NCI-H82 (cell line): ENCODE measurements at places on chromosomes 12 and 14.

- DNase-seq = no peak
These were observed 14.3 kb downstream of the FOS start for GRCh38 chr14:75292886-75293285.

DNA sequence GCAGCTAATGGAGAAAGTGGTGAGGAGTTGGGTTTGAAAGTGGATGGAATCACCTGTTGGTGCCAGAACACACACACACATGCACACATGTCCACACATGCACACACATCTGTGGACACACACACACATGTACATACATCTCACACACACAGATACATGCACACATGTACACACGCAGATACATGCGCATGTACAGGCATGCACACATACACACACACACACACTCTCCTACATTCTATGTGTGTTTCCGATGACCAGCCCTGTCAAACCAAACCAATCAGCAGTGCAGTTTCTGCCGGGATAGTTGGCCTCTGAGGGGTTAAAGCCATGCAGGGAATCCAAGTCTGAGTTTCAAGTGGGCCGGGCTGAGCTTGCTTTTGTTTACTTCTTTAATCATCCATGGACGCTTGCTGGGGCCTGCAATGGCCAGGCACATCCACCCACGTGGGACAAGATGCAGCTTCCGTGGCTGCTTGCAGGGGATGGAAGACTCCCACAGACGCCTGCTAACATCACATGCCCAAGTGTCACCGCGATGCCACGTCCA is 52.5 kb downstream of the GALNT9 start:
- no peak for DNase-seq

DNA sequence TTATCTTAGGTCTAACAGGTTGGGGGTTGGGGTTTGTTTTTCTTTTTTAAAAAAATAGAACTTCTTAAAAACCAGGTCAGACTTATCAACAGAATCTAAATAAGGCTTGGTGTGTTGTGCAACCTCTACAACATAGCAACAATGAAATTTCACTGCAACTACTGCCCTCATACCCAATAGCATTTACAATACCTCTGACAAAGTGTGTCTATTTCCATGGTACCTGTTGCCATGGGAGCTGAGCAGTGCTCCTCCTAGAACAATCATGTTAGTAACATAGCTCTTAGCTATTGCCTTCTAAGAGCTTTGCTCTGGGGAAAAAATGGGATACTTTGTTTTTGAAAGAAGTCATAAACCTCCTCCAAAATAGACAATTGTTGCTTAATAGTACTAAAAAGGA is 103.3 kb upstream of the CCDC175 start:
- peak; percentile 68 for DNase-seq

DNA sequence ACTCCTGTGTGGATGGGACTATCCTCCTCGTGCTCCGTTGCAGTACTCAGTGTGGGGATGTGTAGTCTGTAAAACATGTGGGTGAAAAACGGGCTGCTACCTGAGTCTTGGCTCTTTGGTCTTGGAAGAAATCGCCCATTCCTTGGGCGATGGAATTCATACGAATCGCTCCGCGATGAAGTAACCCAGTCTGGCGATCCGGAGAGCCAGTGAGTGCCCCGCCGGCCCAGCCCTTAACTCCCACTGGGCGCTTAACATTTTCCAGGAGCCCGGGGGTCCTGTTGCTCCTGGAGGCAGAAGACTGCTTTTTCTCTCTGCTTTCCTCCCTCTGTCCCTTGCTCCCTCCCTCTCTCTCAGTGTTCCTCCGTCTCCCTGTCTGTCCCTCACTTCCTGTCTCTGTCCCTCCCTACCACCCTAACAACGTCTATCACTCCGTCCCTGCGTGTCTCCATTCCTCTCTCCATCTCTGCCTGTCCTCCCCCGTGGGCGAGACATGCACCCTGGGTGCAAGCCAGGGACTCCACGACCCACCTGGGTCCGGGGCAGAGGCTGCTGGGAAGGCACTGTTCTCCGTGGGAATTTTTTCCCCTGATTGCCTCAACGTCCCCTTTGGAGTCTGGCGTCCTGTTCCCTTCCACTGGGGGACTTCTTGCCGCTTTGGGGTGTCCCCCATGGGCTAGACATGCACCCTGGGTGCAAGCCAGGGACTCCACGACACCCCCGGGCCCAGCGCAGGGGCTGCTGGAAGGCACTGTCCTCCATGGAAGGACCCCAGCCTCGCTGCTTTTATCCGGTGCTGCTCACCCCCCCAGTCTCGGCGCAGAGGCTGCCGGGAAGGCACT is 188.6 kb downstream of the ALG10 start:
- DNase-seq = no peak

GRCh38 chr12:125518074-125518473 is 452.8 kb downstream of the AACS start:
- DNase-seq = no peak

- no peak for DNase-seq
These were observed 58.8 kb upstream of the DYNC1H1 start for GRCh38 chr14:101905614-101906013.

DNA sequence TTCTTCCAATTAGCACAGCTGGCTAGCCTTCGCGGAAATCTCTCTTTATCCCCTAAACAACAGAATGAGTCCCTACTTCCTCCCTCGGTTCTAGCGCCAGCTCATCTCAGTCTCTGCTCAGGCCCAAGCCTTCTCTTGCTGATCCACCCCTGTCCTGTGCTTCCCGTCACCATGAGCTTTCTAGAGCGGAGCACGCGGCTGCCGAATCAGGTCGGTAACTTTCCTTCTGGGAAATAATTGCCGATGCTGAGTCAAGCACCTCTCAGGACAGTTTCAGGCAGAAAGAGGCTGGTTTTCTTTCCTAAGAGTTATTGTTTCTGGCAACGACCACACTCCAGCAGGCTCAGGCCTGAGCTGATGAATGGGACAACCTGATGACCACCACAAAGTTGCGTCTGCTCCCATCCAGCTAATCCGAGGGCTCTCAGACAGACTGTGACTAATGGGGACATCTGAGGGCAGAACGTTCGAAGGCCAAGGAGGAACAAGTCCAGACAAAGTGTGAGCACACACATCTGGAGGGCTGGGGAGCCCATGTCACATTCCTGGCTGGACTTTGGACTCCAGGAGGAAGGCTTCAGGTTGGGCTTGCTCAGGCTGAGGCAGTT is 13.6 kb upstream of the GPR68 start:
- no peak for DNase-seq

- DNase-seq = no peak
These were observed 8.6 kb upstream of the ALDH2 start for GRCh38 chr12:111758120-111758561.

DNA sequence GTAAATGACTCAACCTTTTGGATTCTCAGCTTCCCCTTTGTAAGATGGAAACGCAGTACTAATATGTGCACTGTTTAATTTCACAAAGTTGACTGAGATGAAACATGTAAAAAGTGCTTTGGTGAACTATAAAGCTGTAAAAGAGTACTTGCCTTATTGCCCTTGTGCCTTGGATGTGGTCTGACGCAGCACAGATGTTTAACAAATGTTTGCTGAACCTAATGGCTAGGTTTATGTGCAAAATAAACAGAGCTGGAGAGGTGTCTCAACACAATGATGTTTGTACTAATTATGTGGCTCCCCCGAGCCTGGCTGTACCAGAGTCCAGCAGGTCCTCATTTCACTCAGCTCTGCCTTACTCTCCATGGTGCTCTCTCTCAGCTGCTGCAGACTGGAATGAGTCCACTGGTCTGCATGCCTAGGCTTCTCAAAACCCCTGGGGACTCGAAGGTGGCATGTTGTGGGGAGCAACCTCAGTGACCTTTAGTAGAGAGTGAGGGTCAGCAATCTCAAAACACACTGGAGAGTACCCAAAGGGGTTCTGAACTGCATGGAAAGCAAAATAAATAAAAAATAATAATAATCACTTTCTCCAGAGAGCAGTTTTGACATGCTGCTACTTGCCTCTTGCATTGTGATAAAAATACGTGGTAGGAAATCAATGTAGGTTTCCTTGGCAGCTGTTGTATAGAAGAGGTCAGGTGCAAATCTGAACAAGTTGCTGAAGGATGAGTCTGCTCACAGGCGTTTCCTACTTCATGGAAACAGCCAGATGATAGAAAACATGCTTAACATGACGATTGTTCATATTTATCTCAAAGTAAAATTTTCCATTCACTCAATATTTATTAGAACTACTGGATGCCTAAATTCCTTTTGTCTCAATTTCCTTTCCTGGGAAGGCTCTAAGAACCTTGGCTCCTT is 8.5 kb upstream of the AMIGO2 start:
- no peak for DNase-seq

DNA sequence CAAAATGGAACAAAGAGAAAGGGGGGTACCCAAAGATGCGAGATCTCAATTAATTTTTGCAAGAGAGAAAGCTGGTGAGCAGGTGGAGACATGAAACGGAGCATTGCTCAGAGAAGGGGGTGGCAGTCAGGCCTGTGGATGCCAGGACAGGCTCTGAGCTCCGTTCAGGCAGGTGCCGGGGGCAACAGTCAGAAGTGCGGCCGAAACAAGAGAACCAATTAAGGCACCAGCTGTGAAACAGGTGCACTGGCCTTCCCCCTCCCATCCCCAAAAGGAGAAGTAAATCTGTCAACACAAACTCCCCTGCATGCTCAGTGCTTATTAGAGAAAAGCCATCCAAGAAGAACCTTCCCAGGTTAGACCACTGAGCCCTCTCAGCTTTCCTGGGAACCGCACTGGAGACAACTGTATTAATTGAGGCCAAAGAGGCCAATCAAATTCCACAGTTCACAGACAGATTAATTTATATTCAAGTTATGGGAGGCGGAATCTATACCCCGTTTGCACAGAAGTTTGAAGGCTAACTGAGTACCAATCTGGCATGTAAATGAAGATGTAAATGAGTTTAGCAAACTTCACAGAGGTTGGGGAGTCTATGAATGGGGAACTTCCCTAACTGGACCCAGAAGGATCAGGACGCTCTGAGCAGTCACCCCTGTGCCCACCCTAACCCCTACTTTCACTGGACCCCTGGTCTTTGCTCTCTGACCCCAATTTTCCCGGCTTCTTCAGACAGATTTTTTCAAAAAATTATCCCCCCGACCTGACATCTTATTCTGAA is 20.9 kb downstream of the OAS2 start:
- no peak for DNase-seq

DNA sequence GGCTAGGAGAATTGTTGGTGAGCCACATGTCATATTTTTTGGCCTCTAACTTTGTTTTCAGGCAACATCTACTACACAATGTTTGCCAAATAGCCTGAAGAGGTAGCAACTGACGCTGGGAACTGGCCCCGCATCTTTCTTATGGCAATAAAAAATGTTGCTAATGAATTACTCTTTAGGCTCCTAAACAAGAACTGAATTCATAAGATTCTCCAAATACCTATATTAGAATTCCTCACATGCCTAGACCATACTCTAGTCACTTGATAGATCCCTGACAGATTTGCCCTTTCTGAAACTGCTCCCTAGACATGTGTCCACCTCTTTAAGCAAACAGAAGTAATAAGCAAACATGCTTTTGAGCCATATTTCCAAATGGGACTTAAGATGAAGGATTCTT is 209.0 kb upstream of the ATXN7L3B start:
- DNase-seq = no peak

DNA sequence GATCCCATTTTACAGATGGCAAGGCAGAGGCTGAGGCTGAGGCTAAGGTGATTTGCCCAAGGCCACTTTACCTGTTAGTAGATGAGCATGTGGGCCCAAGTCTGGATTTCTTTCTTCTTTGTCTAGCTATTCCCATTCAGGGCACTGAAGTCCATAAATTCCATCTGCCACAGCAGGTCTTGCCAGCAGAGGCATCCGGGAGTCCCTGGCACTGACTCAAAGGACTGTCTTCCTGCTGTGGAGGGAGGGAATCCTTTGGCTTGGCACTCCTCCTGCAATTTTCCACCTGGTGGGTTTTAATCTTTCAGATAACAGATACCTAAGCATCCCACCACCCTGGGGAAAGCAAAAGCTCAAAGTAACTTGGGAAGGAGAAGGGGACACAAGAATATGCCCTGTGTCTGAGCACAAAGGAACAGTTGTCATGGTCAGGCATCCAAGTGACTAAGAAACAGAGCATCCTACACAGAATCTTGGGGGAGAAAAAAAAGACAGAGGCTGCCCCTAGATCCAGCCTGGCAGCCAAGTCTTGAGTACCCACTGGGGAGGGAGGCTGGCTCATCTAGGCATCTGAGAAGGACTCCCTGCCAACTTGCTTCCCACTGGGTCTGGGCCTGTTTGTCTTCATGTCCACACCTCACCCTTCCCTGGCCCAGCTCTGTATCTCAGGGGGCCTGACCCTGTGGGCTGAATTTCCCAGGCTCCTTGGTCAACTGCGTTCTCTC is 35.6 kb upstream of the CMKLR1 start:
- DNase-seq = no peak

DNA sequence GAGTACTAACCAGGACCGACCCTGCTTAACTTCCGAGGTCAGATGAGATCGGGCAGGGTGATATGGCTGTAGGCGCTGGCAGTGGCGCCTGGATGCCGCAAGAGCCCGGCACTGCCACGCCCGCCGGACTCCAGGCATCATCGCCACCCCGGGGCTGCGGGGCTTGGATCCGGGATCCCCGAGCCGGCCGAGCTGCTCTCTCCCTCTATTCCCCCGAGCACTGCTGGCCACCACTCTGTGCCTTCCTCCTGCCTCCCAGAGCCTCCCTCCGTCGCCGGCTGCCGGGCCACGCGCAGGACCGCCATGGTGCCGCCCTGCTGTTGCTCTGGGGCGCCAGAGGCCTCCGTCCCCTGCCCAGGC is 153.2 kb upstream of the ALG10B start:
- no peak for DNase-seq

DNA sequence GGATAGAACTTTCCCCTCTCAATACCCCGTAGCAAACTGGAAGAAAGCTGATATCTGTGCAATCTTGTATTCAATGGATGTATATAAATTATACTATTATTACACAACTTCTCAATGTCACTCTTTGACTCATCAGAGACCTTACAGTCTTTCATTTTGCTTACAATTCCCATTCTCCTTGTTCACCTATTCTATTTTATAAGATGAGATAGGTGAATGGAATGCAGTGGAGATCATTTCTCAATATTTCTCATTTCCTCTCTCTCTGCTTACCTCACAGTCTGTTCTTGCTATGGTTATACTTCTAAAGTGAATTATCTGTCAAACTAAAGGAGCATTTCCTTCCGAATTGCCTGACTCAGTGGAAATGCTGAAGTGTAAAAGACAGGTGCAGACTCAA is 14.9 kb downstream of the FOXA1 start:
- DNase-seq = no peak
